ENCODE measurements at places on chromosomes 3 and 15.

GRCh38 chr3:168427835-168428475, 332.2 kb upstream of the GOLIM4 start:
- no peak for DNase-seq

GRCh38 chr3:172438186-172438585, 10.1 kb downstream of the GHSR start:
- DNase-seq, result no peak

DNA sequence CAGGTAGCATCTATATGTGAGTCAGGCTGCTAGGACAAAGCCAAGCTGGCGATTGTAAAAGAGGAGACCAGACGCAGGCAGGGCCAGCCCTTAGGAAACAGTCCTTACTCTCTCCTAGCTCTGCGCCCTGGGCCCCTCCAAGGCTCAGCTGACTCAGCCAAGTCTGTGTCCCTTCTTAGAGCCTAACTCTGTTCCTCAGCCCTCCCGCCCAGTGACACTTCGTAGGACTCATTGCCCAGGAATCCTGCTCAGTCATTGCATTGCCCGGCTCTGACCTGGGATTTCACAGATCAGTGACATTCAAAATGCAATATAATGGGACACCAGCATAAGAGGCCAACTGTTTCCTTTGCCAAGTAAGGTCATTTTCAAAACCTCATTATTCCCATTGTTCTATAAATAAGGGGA, 244.2 kb downstream of the TLE3 start:
- no peak for DNase-seq

DNA sequence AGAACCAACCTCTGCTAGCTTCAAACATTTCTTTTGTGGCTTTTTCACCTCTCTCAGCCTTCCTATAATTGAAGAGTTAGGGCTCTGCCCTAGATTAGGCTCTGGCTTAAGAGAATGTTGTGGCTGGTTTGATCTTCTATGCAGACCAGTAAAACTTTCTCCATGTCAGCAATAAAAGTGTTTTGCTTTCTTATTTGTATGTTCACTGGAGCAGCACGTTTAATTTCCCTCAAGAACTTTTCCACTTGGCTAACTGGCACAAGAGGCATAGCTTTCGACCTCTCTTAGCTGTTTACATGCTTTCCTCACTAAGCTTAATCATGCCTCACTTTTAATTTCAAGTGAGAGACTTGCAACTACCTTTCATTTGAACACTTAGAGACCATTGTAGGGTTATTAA, 964.7 kb downstream of the ROBO2 start:
- DNase-seq, result no peak
